ENCODE measurements at places on chromosomes 7 and 10. TPM values are rescaled to one million over a fixed set of nuclear protein-coding genes. Genes with fewer than 3 reads are reported as not detected.

MMD2 gene
- total RNA-seq, result not detected

SLC13A4 gene
- total RNA-seq, result 1.8 TPM

SORCS3 gene
- total RNA-seq, result 0.68 TPM

MYH16 gene
- total RNA-seq, result not detected

LFNG gene
- 47.2 TPM for total RNA-seq

Measured in endodermal cell (in vitro differentiated cells).